ENCODE measurements at places on chromosomes 16 and 17.

- no peak for DNase-seq
Observed at GRCh38 chr17:52255347-52255746, 96.8 kb upstream of the CA10 start.

GRCh38 chr17:8467527-8467926 is 31.8 kb downstream of the NDEL1 start:
- no peak for DNase-seq

DNA sequence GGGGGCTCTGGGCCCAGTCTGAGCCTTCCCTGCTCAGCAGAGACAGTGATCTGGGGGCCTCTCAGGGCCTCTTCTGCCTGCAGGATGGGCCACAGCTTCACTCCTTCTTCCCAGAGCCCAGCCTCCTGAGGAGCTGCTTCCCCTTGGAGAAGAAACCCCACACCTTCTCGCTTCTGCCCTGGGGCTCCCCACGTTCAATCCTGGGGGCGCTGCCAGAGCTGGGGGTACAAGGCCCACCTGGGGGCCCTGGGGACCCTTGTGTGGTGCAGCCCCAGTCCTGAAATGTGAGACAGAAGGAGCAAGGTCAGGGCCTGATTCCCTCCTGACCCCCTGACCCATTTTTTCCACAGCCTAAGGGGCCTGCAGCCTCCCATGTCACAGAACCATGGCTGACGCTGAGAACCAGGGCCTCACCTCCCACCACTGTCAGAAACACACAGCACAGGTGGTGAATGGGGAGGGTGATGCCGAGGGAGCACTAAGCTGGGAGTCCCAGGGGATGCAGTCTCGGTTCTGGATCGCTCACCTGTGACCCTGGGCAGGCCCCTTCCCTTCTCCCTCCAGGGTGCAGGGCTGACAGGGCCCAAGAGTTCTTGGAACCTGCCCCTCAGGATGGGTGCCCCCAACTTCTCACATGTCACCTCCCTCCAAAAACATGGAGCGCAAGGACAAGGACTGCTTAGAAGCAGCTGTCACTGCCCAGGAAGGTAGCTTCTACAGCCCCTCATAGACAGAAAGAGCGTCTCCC is 21.6 kb upstream of the MPO start:
- no peak for DNase-seq

DNA sequence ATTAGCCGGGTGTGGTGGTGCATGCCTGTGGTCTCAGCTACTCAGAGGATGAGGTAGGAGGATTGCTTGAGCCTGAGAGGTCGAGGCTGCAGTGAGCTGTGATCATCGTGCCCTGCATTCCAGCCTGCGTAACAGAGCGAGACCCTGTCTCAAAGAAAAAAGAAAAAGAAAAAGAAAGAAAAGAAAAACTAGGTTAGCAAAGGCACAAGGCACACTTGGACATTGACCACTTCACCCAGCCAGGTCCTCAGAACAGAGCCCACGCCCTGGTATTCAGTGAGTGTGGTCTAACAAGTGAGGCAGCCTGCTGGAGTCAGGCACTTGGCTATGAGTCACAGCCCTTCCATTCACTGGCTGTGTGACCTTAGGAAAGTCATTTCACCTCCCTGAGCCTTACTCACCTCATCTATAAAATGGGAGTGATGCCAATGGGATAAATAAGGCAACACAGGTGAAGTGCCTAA is 10.4 kb downstream of the MILR1 start:
- DNase-seq, result no peak

All from amygdala (tissue), 56 donors.